Right renal cortex interstitium (tissue), 3 donors: ENCODE measurements at places on chromosomes 16 and 17.

- DNase-seq = no peak
These were observed 2.3 kb upstream of the HSD3B7 start for GRCh38 chr16:30982548-30983288.

- DNase-seq = no peak
These were observed 28.7 kb upstream of the GAS7 start for GRCh38 chr17:10226930-10227695.

- DNase-seq = no peak
These were observed 16.0 kb downstream of the GUCY2D start for GRCh38 chr17:8018436-8018835.

DNA sequence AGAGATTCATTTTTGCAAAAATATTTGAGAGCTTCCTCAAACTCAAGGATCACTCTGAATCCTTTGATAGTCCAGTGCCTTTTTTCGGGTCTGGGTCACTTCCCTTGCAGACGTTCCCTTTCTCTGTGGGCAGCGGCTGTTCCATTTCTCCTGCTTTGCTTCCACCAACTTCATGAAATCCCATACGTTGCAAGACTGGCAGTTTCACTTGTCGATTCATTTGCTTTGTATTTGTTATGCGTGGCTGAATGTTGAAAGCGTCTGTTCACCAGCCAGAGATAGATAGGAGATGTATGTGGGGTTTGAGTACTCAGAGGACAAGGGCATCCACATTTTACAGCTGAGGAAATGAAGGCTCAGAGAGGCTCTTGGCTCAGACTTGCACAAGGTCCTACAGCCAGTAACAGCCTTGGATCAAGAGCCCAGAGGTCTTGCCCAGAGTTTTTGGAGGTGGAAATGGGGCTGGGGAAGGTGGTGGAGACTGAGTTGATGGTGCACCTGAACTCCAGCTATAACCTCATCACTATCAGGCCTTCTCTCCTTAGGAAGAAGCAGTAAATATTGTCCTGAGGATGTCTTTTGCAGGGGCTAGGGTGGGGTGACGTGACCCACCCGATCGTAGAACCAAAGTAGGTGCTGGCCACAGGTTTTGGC, 1.3 kb upstream of the CCDC102A start:
- DNase-seq = no peak

DNA sequence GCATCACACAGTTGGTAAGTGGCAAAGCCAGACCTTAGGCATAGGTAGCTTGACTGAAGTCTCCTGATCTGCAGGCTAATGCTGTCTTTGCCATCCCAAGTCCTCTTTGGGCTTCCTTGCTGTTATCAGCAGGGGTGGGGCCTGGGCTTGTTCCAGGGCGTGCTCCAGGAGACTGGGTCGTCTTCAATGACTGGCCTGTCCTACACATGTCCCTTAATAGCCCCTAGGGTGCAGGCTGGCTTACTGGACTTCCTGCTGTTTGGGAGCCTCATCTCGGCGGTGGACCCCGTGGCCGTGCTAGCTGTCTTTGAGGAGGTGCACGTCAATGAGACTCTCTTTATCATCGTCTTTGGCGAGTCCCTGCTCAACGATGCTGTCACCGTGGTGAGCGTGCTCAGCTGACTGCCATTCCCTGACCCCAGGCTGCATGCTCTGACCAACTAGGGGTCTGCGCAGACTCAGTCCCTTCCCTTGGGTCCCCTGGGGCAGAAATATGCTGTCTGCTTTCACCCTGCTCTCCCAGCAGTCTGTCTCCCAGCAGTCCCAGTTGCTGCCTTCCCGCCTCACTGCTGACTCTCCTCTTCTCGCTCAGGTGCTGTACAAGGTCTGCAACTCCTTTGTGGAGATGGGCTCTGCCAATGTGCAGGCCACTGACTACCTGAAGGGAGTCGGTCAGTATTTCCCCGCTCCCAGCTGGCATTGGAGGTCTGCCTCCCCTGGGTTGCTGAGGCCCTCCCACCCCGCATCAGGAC, 6.2 kb downstream of the SLC9A5 start:
- DNase-seq = no peak

DNA sequence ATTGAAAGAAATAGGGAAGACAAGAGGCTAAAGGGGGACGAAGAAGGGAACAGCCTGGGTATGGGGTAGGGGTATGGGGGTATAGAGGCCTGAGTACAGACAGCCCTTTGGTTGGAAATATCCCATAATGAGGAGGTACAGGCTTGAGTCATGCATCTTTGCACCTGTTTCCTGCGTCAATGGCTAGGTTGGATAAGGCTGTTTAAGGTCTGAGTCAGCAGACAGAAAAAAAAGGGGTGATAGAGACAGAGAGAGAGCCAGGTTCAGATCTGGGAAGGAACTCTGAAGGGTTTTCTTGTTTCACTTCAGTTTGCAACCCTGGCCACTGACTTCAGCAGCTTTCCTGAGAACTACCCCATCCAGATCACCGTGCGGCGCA, 8.5 kb downstream of the FNDC8 start:
- DNase-seq = no peak

DNA sequence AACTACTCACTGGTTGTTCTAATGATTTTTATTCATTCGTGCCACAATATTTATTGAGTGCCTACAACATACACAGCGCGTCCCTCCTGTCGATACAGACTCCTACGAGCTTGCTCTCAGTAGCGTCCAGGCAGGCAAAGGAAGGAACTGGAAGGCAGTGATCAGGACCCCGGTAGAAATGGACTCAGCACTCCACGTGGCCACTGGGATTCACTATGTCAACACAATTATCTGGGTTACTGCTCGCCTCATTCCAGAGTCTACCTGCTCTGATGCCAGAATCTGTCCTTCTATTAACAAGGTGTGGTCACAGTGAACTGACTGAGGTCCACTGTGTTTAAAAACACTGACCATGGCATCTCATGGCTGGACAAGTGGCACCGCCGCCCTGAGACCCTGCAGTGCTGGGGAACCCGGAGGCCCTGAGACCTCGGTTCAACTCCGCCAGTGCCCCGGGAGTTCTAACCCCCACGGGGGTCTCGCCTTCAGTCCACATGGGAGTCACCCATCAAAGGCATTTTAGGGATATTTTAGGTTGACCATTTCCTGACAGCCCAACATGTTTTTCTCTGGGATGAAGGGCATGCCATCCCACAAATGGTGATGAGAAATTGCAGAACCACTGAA, 71.4 kb downstream of the ZFHX3 start:
- DNase-seq = no peak

DNA sequence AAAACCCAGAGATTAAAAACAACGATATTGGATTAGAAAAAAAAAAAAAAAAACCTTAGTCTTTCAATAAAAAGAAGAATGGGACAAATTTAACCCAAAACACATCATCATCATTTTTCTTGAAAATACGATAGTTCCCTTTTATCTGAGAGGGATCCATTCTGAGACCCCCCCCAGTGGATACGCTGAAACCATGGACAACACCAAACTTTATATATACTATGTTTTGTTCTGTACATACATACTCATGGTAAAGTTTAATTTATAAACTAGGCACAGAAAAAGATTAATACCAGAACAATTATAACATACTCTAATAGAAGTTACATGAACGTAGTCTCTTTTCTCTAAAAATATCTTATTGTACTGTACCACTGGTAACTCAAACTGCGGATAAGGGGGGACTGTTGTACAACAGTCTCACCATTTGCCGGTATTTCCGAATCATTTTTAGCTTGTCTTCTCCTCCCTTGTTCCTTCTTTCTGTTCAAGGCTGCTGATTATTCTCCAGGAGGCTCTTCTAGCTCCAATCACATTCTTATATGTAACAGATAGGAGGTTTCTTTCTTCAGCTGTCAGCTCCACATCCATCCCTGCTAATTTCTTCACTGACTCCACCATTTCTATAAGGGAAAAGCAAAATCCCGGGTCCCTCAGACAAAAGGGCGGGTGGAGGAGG, 37.0 kb downstream of the RNF135 start:
- DNase-seq = no peak

GRCh38 chr16:26457095-26457494, 609.6 kb upstream of the C16orf82 start:
- DNase-seq = no peak

DNA sequence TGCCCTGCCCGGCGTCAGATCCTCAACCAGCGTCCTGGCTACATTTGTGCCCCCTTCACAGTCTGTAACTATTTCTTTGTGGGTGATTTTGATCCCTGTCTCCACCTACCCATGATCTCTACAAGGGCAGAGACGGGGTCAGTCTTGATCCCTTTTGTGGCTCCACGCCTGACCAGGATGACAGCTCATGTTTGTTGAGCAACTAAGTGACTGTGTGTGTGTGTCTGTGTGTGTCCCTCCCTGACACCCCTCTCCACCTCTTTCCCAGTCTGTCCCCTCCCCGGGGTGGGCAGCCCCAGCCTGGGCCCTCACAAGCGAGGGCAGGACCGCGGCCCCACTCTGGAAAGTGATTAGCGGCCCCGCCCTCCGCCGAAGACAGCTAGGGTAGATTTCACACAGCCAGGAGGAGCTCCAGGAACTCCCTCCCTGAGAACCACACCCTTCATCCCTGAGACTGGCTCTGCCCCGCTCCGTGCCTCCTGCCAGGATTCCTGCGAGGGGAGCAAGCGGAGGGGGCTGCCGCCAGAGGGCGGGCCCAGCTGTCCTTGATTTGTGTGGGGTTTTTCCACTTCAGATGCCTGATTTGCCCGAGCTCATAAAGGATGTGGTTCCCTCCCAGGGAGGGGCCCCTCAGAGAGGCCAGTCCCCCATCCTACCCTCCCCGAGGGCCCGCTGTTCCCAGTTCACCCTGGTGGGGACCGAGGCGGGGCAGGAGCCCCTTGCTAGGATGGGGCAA, 5.3 kb upstream of the HS3ST6 start:
- no peak for DNase-seq

GRCh38 chr16:1770328-1771187, 785 bp downstream of the NME3 start:
- no peak for DNase-seq

- no peak for DNase-seq
These were observed 106.7 kb downstream of the RBFOX3 start for GRCh38 chr17:79504181-79504605.

GRCh38 chr16:84818989-84819643, 669 bp upstream of the CRISPLD2 start:
- DNase-seq = no peak

DNA sequence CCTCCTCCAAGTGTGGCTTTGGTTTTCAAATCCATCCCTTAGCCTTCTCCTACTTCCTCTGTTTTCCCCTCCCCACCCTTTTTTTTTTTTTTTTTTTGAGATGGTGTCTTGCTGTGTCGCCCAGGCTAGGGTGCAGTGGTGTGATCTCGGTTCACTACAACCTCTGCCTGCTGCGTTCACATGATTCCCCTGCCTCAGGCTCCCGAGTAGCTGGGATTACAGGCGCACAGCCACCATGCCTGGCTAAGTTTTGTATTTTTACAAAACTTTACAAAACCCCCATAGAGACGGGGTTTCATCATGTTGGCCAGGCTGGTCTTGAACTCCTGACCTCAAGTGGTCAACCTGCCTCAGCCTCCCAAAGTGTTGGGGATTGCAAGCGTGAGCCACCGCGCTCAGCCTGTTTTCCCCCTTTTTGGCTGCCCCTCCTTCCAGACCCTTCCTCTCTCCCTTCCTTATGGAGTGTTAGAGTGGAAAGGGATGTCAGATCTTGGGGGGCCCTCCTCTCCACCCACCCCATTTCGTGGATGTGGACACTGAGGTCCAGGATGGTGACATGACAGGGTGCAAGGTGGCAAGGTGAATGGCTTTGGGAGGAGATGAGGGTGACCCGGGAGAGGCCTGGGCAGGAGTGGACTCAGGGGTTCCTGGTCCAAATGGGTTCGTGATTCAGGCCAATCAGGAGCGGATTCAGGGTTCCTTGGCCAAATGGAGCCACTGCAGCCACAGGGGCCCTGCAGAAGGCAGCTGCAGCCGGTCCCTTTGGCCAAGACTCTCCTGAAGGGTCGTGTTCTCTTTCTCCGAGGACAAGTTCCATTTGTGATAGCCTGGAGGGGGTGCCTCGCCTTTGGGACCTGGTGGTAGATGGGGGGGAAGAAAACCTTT, 4.8 kb downstream of the ABCC1 start:
- DNase-seq = no peak
